ENCODE measurements at places on chromosomes 7 and 10. TPM values are rescaled to one million over a fixed set of nuclear protein-coding genes. Genes with fewer than 3 reads are reported as not detected.

Gene LIPJ
- not detected for total RNA-seq

GRCh38 chr7:123719197-123719721 is 29.5 kb downstream of the WASL start:
- no peak for DNase-seq

Gene LMBR1
- total RNA-seq: 44.5 TPM

Gene ZNF117
- total RNA-seq: 2.8 TPM

Gene FAM25A
- not detected for total RNA-seq

Measured in left ventricle myocardium superior (tissue), 1 donor.